LNCaP clone FGC (cell line): ENCODE measurements at places on chromosomes 16 and 17.

DNA sequence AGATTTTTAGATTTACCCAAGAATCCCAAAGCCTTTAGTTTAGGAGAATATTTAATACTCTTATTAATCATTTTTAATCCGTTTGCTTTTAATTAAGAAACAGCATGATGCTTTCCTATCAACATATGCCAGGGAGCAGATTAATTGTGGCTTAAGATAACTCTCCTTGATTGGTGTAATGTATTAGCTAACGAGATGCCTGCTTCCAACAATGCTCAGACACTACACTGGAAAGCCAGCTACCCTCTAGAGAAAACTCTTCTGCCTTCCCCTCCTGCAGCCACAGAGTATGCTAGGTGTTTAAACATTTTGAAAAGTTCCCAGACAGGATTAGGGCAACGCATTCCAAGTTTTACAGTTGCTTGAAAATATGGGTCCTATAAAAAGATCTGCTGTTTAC, 142.2 kb downstream of the AATF start:
- peak; percentile 35 for DNase-seq

- DNase-seq = no peak
Measured at GRCh38 chr16:47469227-47469626, 8.1 kb downstream of the PHKB start.

DNA sequence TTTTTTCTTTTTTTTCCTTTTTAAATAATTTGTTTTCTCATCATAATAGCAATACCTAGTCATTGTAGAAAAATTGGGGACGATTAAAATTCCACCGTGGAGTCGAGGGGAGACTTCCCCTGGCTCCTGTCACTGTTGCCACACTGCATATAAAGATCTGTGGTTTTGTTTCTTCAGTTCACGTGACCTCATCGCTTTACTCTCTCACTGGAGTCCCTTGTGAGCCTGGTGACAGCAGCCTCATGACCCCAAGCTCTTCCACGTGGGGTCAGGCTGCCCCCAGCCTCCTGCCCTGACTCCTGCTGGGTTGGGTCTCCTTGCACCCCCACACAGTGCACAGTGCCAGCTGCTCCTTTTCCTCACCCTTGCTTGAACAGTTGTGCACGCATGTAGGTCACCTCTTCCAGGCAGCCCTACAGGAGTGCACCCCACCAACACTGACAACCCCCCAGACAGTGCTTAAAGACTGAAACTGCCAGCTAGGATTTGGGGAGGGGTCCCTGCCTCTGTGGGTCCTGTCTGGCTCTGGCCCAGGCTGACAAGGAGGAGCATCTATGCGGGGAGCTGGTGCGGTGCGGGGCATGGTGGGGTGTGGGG, 7.3 kb upstream of the METRNL start:
- DNase-seq = no peak

- no peak for DNase-seq
Measured at GRCh38 chr17:45833920-45834319, 10.8 kb upstream of the SPPL2C start.

GRCh38 chr16:28905800-28906372, 19.2 kb downstream of the RABEP2 start:
- no peak for DNase-seq

DNA sequence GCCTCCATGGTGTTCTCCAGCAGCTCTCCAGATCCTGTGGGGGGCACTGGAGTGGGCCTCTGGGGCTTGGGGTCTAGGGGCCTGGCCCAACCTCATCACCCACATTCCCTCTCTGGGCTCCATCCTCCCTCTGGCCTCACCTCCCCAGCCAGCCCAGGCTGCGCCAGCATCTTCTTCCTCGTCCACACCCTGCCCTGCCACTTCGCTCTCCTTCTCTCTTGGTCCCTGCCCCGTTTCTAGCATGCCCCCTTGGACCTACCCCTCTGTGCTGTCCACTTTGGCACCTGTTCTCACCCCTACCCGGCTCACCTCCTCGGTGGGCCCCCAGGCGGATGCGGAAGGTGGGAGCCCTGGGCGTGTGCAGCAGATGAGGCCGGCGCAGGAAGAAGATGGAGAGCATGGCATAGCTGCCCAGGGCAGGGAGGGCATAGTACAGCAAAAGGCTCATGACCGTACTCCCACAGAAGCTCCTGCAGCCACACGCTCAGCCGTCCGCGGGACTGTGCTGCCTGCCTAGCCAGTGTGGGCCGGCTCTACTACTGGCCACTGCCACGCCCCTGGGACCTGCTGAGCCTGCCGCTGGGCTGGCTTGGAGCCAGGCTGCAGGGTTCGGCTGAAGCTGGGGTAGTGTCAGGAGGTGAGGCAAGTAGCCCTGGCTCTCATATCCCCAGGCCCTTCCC, at the start of gene GDPD3:
GDPD3 (minus strand) TSS at position 507 of the 680 bp plus-strand sequence; CDS start at position 448, 59 bp downstream.
- DNase-seq = no peak
